Glutamatergic neuron (in vitro differentiated cells): ENCODE measurements at places on chromosomes 1 and 21. TPM values are rescaled to one million over a fixed set of nuclear protein-coding genes. Genes with fewer than 3 reads are reported as not detected.

The CLEC20A gene
- total RNA-seq = not detected

The SMIM1 gene
- total RNA-seq = 7.5 TPM

The FOXD3 gene
- 0.39 TPM for total RNA-seq

DNA sequence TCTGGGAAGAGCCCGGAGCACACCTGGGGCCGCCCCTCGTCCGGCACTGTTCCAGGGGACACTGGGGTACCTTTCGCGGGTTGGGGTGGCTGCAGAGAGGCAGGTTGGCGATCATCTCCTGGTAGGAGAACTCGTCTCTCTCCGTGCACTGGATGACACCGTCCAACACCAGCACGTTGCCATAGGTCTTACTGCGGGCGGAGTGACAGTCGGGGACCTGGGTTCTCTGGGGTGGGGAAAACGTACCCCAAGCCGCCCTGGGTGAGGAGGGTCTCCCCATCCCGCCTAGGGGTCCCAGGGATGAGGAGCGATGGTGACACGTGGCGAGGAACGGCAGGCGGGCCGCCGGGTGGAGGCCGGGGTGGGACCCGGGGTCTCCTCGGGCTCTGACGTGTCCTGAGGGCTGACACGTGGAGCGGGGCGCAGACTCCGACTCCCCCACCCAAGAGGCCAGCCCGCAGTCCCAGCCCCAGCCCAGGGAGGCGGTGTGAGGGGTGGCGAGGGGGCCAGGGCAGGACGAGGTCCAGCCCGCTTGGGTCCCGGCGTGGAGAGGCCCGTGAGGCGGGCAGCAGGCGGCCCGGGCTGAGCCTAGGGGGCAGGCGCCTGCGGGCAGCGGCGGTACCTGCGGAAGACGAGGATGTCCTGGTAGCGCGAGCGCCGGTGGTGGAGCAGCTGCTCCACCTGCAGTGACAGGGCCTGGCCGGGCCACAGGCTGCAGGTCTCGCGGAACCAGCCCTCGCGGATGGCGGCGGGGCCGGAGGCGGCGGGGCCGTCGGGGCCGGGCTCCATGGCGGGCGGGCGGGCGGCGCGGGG lies 457 bp downstream of the SRM start:
- H3K36me3 ChIP-seq = no peaks in the 10 kb centered on the region
- peaks cover 6% of the 10 kb centered on the region for H3K4me1 ChIP-seq
- H3K27ac ChIP-seq = peak overlapping the region; percentile 87
- H3K27me3 ChIP-seq = peaks cover 5% of the 10 kb centered on the region
- peak; percentile 52 for DNase-seq

DNA sequence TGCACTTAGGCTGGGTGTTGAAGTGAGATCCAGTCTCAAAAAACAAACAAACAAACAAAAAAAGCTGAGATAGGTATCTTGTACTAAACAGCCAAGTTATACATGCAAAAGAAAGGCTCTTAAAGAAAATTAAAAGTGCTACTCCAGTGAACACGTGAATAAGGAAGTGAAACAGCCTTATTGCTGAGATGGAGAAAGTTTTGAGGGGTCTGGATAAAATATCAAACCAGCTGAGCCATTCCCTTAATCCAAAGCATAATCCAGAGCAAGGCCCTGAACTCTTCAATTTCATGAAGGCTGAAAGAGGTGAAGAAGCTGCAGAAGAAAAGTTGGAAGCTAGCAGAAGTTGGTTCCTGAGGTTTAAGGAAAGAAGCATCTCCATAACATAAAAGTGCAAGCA lies 360.5 kb upstream of the DAB1 start:
- no peak overlapping the region for H3K4me3 ChIP-seq
- no peaks in the 10 kb centered on the region for H3K27me3 ChIP-seq
- no peaks in the 10 kb centered on the region for H3K36me3 ChIP-seq
- no peak for DNase-seq
- no peak overlapping the region for H3K27ac ChIP-seq

DNA sequence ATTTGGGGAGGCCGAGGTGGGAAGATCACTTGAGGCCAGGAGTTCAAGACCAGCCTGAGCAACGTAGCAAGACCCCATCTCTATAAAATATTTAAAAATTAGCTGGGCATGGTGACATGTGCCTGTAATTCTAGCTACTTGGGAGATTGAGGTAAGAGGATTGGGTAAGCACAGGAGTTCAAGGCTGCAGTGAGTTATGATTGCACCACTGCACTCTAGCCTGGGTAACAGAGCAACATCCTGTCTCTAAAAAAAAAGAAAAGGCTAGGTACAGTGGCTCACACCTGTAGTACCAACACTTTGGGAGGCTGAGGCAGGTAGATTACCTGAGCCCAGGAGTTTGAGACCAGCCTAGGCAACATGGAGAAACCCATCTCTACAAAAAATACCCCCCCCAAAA lies 35.7 kb upstream of the RCC1 start:
- no peak for DNase-seq
- H3K36me3 ChIP-seq = no peaks in the 10 kb centered on the region
- H3K27me3 ChIP-seq = peaks cover 1% of the 10 kb centered on the region
- H3K4me1 ChIP-seq = no peaks in the 10 kb centered on the region
- H3K27ac ChIP-seq = no peak overlapping the region

DNA sequence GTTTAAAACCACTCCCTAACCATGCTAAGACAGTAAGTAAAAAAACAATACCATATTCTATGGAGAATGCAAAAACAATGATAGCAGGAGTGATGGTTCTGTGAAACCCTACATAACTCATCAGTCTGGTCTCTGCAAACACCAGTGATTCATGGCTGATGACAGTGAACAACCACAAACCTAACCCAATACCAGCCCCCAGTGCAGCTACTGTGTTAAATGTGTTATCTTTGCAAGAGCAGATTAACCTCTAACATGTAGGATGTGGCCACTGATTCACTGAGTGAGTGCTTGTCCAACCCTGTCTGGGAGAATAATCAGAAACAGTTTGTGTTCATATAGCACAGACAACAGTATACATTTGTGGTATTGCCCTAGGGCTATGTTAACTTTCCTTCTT lies 100.2 kb upstream of the COG2 start:
- no peak overlapping the region for H3K27ac ChIP-seq
- H3K4me3 ChIP-seq = no peak overlapping the region
- H3K36me3 ChIP-seq = no peaks in the 10 kb centered on the region
- peaks cover 3% of the 10 kb centered on the region for H3K27me3 ChIP-seq

- no peaks in the 10 kb centered on the region for H3K36me3 ChIP-seq
- H3K27me3 ChIP-seq = peaks cover 26% of the 10 kb centered on the region
- peak overlapping the region; percentile 14 for H3K4me3 ChIP-seq
- no peak for DNase-seq
- peaks cover 65% of the 10 kb centered on the region for H3K4me1 ChIP-seq
Measured at GRCh38 chr1:11341901-11342552, 69.0 kb downstream of the UBIAD1 start.
